ENCODE measurements at places on chromosomes 5 and 9.

DNA sequence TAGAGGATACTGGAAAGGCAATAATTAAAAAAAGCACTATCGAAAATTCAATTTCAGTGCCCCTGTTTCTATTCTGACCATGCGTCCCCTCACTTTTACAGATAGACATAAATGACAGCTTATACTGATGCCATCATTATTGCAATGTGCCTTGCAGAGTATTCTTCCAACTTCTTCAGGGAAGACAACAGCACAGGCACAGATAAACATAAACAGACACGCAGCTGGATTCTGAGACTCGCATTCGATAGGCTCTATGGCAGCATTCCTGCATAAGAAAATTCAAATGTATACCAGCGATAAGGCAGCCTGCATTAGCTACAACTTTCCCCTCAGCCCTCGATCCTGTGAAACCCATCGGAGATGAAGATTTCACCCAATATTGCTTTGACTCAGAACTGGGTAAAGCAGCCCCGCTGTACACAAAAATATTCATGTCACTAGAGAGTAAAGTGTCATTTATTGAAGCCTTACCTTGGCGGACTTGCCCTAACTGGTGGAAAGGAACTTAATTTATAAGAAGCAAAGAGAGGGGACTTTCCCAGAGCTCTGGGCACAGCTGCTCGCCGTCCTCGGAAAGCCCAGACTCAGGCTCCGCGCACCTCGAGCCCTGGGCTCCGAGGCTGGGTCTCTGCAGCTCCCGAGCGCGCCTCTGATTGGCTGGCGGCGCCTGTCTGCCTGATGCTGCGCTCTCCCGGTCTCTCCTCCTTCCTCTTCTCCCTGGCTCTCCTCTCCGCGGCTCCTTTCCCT, at the start of gene CDH18:
Gene CDH18, minus strand, starts transcription at position 589 of the 750 bp plus-strand sequence. CDS start 149,214 bp downstream, outside the sequence.
- peak; percentile 23 for DNase-seq

DNA sequence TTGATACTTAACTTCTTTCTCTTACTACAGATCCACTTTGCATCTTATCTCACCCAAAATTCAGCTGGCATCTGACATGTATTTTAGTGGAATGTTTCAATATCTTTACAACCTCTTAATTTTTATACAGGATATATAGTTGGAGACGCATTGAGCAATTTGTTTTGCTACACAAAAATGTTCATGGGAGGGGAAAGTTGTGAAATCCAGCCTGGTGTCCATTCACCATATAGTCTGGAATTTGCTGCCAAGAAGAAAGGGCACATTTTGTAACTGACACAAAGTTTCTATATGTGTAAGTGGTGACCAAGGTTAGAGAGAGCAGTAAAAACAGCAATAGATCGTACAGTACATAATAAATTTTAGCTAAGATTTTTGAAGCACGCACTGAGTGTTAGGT, 14.0 kb upstream of the CHD1 start:
- DNase-seq = no peak

DNA sequence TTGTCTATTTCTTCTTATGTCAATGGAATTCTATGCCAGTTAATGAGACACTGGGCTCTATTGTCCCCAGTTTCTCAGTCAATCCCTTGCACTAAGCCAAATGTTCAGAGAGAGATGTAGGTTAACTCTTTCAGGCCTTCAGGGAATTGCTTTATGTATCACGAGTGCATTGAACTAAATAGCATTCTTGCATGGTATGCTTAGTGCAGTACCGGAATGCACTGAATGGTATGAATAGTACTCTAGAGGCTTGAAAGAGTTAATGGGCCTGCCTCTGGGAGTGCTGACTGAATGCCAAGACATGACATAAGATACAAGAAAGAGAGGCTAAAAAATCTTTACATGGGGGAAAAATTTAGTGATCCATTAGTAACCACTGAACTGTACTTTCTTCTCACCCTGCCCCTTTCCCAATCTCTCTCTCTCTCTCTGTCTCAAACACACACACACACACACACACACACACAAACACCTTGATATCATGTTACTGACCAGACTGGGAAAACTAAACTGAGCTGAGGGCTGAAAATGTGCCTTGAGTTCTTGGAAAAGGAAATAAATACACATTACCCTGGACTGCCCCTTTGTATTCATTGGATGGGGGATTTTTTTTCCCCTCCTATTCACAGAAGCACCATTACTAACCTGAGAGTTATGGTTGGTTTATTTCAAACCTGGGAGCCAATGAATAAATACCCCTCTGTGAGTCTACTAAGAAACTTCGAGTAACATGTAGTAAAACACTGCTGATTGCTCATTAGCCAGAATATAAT, 35.4 kb upstream of the TMC1 start:
- no peak for DNase-seq

DNA sequence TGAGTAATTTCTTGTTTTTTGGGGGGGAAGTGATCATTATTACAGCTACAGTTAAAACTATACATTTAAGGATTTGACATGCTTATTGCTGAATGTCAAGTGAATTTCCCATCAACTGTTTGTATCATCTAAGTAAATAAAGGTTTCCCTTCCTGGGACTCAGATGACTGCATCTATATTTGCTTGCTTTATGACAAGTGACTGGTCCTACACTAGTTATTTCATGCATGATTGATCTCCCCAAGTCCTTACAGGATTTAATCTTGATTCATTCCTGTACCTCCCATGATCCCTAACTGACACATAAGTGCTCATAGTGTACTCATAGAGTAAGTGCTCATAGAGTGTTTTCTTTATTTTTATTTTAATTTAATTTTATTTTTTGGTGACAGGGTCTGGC, 2.8 kb downstream of the TXNDC8 start:
- no peak for DNase-seq

- no peak for DNase-seq
These were observed 5.2 kb upstream of the FCN2 start for GRCh38 chr9:134875371-134875770.

DNA sequence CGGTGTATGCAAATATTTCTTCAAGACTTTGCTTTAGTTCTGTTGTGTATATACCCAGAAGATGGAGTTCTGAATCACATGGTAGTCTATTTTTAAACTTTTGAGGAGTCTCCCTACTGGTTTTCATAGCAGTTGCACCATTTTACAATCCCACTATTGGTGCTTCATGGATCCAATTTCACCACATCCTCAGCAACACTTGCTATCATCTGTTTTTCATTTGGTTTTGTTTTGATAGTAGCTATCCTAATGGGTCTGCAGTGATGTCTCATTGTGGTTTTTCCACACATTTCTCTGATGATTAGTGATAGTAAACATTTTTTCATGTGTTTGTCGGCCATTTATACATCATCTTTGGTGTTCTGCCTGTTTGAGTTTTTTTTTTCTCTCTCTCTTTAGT, 1339.3 kb downstream of the EFNA5 start:
- no peak for DNase-seq

GRCh38 chr9:6902423-6902822, 144.7 kb downstream of the KDM4C start:
- DNase-seq = no peak
